Brain (organoid and tissue), 16 donors: ENCODE measurements at places on chromosomes 6 and 20.
A peak's percentile ranks its signal among the peaks of the same experiment; 100 is the strongest.

- DNase-seq = no peak
Measured at GRCh38 chr6:24569811-24570210, 75.0 kb downstream of the ALDH5A1 start.

GRCh38 chr6:40383348-40384115, 203.6 kb downstream of the LRFN2 start:
- no peak for DNase-seq

- no peak for DNase-seq
Measured at GRCh38 chr6:100344761-100345160, 120.0 kb downstream of the SIM1 start.

DNA sequence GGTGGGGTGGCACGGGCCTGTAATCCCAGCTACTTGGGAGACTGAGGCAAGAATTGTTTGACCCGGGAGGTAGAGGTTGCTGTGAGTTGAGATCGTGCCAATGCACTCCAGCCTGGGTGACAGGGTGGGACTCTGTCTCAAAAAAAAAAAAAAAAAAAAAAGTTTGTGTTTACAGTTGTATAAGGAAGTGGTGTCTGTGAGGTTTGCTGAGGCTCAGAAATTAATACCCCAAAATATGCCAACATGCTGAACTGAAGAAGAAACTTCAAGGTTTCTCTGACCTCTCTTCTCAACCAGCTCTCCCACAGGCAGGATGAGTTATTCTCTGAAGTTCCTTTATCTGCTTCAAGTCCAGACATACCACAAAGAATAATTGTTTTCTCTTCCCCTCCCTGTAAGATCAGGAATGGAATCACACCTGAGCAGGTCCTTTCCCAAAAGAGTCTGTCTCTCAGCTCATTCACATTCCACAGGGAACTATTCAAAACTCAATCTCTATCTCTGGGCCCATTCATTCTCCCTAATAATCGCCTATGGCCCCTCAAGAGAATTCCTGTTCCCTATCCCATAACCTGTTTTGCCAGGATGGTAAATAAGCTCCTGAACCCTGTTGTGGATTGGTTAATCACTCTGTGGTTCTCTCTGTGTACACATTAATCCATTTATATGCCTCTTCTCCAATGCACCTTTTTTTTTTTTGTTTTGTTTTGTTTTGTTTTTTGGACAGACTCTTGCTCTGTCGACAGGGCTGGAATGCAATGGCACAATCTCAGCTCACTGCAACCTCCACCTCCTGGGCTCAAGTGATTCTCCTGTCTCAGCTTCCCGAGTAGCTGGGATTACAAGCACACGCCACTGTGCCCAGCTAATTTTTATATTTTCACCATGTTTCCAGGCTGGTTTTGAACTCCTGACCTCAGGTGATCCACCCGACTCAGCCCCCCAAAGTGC, 17.4 kb upstream of the KIFC1 start:
- DNase-seq = no peak

- DNase-seq = no peak
Measured at GRCh38 chr20:41058674-41059635, 30.3 kb downstream of the TOP1 start.

- DNase-seq = no peak
Measured at GRCh38 chr6:98343004-98343403, 491.4 kb upstream of the POU3F2 start.

DNA sequence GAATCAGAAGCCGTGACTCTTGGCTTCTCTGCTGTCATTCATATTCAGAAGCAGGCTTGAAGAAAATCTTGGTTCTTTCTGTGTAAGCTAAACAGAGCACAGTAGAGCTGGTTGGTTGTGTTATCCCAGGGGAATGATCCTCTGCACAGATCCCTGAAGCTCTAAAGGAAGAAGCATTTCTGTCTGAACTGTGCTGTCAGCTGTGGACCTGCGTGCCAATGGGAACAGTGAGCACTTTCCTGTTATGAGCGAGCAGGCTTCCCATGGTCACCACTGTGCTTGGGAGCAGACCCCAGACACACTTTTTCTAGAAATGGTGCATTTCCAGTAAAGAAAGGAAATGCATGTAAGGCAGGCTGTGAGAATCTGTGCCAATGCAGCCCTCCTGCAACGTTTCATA, 490.2 kb downstream of the EPM2A start:
- DNase-seq = no peak

GRCh38 chr6:4858194-4859015, 82.2 kb downstream of the CDYL start:
- no peak for DNase-seq

GRCh38 chr20:24468401-24469115, 871 bp upstream of the SYNDIG1 start:
- no peak for DNase-seq

- DNase-seq = no peak
Measured at GRCh38 chr6:131555992-131556391, 17.0 kb upstream of the ARG1 start.

GRCh38 chr6:169118346-169118830, 135.3 kb downstream of the THBS2 start:
- DNase-seq = no peak

GRCh38 chr6:42352856-42353564, 98.7 kb downstream of the TRERF1 start:
- no peak for DNase-seq

DNA sequence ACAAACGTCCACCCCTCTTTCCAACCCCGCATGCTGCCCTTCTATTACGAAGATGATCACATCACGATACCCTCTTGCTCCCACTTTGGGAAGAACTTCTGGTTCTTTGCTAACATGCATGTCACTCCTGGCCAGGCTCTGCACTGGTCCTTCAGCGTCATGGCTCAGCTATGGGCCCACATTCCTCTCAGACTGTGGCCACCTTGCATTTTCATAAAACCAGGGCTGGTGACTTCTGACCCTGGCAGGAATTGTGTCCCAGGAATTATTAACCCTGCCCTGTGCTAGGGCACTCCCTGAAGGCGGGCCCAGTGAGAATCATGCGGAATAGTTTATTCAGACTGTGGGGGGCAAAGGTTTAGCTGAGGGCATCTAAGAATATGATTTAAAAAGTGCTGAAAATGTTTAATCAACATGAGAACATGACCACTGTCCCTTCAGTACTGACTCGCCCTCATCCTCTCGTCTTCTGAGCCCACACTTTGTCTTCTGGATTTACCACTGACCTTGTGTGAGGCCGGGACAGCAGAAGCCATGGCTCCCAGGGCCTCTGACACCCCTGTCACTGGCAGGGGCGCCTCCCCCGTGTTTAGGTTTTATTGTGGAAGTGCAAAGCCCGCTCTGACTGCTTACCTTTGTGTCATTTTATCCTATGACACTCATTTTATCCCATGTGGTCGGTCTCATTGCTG, 38.1 kb upstream of the THBS2 start:
- DNase-seq = no peak

DNA sequence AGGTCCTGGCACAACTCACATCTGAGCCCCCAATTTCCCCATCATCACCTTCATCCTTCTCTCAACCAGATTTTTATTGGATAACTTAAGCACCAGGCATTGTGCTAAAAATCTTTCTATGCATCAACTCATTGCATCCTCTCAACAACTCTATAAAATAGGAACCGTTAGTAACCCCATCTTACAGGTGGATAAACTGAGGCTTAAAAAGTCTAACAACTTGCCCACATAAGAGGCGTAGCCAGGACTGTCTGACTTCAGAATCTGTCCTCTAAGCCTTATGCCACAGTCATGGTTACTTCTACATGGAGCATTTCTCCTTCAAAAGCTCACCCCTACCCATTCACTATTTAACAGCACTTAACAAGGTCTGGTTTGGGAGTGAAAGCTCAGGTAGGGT, 51.1 kb downstream of the PPP1R16B start:
- no peak for DNase-seq

GRCh38 chr20:3783511-3784195, 2.4 kb upstream of the SPEF1 start:
- DNase-seq = no peak

- no peak for DNase-seq
Measured at GRCh38 chr6:91415031-91415605, 828.2 kb upstream of the MAP3K7 start.

DNA sequence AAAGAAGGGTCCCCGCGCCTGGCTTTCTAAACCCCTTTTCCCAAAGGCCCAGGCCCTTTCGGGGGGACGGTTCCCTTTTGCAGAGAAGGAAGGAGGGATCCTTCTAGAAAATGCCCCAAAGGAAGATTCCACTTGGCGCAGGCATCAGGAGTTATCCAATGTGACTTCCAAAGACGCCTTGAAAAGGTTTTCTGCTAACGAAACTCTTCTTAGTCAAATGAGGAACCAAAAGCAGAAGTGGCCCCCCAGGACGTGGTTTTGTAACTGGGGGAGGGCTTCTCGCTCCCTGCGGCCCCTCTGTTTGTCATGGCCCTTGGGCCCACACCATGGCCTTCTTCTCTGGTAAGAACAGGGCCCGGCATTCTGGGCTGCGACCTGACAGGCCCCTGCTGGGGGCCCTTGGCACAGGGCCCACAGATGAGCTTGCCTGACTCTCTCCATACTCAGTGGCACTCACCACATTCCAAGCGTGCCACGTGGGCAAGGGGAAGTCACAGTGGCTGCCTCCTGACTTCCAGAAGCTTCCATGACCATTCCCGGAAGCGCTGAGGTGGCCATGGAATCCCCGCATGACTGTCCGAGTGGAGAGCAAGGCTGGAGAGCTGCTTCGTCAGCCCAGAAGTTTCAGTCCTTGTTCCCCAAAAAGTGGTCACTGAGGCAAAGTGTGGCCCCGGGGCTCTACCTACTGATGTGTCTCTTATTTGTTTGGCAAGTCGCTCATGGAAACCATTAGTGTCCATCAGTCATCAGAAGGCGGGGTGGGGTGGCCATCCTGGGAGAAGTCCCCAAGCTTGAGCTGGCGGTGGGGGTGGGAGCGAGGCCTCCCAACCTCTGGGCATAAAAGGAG, 834 bp upstream of the CTSZ start:
- DNase-seq = no peak

DNA sequence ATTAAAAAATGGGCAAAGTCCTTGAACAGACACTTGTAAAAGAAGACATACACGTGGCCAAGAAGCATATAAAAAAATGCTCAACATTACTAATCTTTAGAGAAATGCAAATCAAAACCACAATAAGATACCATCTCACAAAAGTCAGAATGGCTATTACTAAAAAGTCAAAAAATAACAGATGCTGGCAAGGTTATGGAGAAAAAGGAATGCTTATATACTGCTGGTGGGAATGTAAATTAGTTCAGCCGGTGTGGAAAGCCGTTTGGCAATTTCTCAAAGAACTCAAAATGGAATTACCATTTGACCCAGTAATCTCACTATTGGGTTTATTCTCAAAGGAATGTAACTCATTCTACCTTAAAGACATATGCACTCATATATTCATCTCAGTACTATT, 166.6 kb downstream of the KHDC1L start:
- DNase-seq = no peak

- no peak for DNase-seq
Measured at GRCh38 chr6:42137194-42137753, 5.1 kb downstream of the C6orf132 start.

- no peak for DNase-seq
Measured at GRCh38 chr6:105091140-105091829, 88.5 kb downstream of the POPDC3 start.

DNA sequence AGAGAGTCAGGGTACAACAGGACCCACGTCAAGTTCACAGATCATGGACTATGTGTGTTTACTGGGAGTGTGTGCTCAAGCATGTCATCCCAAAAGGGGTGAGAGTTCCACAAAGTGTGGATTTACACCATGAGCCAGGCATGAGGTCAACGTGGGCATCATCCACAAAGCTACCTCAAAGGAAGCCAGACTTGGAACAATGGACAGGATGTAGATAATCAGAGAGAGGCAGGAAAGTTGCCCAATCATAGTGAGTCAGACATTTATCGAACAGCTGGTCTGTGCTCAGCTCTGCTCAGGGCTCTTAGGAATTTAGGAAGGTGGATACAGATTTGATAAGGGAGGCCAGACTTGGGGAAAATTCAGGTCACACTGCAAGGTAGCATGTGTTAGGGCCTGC, 317.2 kb upstream of the CDYL start:
- DNase-seq = no peak

GRCh38 chr6:31287619-31288018, 15.7 kb upstream of the HLA-C start:
- DNase-seq = no peak

- DNase-seq = peak; percentile 53
Measured at GRCh38 chr6:28393912-28394662, 5.5 kb downstream of the ZSCAN12 start.

DNA sequence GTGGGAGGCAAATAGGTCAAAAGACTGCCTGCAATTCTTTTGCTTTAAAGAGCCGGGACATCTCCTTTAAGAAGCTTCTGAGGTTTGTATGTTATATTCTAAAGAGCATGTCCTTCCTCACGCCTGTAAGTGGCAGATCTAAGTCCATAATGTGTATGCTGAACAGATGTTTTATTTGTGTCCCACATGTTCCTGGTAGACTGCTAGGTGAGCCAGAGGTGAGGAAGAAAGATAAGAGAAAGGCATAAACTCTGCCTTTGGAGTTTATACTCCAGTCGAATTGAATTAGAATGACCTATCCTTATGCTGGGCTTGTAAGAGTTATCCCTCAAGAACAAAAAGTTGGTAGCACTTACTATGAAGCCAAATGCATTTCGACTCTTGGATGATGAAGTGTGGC, 27.2 kb upstream of the ADGRG6 start:
- DNase-seq = no peak

DNA sequence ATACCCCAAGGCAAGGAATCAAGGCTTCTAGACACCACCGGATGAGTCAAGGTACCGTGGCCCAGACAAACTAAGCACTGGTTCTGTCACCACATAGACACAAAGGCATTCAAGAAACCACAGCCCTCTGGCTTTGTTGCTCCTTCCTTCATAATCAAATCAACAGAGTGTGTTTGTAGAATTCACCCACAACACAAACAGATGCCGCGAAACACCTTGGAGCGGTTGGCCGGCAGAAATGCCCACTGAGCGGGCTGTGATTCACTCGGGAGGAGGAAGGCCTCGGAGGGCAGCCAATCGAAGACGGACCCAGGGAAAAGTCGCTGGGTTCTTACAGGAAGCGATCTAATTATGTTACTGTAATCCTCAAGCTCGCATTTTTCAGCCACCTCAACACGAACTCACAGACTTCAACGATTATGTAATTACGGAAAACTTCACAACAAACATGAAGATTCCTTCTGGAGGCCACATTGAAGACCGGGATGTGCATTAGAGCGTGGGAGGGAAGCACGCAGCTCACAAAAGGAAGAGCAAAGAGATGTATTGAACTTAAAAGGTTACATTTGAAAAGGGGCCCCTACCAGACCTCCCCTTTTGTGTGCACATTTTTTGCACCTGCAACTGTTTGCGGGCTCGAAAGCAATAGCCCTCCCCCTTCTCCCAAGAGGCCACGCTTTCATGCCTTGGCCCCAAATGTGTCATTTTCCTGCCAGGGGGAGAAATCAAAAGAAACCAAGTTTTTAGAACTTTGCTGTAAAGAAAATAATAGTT, 184.7 kb upstream of the PREP start:
- DNase-seq = no peak

DNA sequence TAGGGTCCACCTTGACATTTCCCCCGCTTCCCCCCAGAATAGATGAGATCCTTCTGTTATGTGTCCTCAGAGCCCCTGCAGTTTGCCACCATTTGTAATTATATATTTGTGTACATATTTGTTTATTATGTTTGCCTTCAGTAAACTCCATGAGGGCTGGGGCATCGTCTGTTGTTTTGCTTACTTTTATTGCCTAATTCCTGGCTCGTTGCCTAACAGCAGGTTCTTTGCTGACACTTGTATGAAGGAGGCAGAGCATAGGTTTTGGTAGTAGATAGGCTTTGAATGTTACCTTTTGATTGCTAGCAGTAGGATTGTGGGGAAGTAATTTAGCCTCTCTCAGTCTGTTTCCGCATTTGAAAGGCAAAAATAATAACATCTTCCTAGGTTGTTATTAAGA, 9.9 kb downstream of the MAP3K4 start:
- no peak for DNase-seq

- DNase-seq = no peak
Measured at GRCh38 chr6:42236030-42236429, 18.4 kb upstream of the MRPS10 start.
